ENCODE measurements at places on chromosomes 16 and 17.

GRCh38 chr17:59490216-59490615 is 75.2 kb upstream of the DHX40 start:
- DNase-seq, result no peak

DNA sequence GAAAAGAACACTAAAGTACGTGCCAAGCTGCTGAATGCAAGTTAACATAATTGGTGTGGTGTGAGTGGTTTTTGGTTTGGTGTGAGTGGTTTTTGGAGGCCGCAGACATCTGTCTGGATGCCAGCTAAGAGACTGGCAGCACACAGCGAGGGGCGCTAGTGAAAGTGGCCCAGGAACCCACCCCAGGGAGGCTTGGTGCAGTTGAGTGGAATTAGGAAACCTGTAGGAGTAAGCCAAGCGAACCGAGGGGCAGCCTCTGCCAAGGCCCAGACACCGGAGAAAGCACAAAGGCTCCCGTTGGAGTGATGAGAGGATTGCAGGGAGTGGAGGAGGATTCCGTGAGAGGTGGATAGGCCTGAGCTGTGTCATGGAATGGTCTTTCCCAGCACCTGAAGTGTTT is 24.6 kb upstream of the SLC5A11 start:
- DNase-seq, result no peak

DNA sequence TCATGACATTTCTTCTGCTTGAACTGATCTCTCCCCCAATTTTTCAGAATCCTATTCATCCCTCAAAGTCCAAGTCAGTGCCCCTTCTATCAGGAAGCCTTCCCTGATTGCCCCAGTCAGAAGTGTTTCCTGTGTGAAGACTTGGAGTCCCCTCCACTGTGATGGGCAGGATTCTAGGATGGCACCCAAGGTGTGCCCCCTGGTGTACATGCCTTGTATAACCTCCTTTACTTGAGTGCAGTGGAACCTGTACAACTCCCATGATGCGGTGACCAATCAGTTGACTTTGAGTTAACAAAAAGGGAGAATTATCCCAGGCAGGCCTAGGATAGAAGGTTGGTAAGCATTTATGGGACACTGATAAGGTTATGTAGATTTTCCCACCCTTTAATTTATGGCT is 23.4 kb downstream of the MYH13 start:
- DNase-seq, result no peak

- DNase-seq, result no peak
Observed at GRCh38 chr16:22961206-22961605, 147.2 kb downstream of the HS3ST2 start.

- no peak for DNase-seq
Observed at GRCh38 chr17:65753348-65753747, 191.9 kb upstream of the AXIN2 start.

GRCh38 chr17:73348018-73348828 is 36.4 kb upstream of the CDC42EP4 start:
- no peak for DNase-seq

DNA sequence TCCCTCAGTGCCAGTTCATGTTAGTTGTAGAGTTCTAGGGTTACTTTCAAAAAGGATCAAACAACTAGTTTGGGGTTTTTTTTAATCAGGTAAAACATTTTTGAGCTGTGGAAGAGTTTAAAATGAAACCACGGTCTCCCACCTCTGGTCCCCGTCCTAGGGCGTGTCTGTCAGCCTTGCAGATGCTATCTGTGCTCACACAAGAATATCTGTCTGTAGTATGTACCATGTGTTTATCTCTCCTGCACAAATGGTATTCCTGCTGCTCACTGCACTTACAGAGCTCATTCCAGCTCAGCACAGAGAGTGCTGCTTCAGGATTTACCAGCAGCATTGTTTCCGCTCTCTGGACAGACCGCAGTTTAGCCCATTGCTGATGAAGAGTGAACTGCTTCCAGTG is 38.9 kb downstream of the UBN1 start:
- DNase-seq, result no peak

DNA sequence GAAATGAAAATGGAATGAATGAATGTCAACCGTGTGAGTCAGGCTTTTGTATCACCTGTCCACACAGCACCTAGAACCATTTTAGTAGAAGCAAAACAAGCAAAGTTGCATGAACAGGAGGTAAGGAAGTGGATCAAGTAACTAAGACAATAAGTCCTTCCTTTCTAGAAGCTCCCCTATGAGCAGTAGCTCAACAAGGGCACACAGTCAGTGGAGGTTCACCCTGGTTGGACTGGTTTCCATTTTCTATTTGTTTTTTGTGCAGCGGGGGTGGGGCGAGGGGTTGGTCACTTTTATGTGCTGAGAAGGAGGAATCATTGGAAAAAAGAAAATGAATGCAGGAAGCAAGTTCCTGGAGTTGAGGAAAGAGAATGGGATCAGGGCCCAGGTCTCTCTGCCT is 4.0 kb upstream of the HSBP1 start:
- no peak for DNase-seq

DNA sequence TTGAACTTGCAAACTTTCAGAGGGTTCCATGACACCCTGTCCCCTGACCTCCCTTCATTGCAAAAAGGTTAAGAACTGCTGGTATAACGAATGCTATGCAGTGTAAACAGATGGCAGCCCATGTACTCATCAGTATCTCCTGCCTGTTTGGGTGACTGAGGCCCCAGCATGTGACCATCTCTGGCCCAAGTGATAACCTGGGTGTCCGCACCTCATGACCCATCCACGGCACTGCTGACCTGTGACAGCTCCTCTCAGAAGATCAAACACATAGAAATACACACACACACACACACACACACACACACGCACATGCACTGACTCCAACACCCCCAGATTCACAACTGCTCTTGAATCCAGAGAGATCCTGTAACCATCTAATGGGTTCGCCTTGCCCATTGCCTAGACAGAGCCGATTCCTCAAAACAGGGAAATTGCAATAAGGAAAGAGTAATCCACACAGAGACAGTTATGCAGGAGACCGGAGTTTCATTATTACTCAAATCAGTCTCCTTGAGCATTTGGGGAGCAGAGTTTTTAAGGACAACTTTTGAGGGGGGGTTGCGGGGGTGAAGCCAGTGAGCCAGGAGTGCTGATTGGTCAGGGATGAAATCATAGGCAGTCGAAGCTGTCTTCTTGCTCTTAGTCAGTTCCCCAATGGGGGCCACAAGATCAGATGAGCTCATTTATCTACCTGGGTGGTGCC is 11.3 kb upstream of the PHOSPHO1 start:
- no peak for DNase-seq

- no peak for DNase-seq
Observed at GRCh38 chr17:80032614-80033171, 3.0 kb downstream of the TBC1D16 start.

DNA sequence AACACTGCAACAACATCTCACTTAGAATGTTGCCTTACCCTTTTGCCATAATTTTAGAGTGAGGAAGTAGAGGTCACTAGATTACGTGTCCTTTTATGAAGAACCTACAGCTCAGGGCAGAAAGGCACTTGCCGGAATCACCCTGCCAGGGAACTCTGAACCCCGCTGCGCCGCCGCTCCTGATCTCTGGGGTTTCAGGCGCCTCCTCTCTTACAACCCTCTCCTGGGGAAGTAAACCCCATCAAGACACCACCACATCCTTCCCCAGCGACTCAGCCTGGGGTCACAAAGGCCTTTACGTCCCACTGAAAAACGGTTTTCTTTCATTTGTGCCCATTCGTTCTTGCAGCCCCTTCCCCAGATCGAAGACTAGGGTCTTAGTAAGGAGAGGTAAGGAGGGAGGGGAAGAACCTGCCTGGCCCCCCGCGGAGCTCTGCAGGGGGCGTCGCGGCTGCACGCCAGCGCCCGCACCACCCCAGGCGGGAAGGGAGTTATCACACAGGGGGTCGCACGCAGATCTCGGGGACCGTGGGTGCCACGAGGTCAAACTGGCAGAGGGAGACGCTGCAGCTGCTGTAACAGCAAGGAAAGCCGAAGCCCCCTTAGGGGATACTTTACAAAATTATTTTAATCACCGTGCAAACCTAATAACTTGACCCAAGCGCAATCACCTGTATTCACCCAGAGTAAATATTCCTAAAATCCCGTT is 1.0 kb upstream of the HLF start:
- no peak for DNase-seq

DNA sequence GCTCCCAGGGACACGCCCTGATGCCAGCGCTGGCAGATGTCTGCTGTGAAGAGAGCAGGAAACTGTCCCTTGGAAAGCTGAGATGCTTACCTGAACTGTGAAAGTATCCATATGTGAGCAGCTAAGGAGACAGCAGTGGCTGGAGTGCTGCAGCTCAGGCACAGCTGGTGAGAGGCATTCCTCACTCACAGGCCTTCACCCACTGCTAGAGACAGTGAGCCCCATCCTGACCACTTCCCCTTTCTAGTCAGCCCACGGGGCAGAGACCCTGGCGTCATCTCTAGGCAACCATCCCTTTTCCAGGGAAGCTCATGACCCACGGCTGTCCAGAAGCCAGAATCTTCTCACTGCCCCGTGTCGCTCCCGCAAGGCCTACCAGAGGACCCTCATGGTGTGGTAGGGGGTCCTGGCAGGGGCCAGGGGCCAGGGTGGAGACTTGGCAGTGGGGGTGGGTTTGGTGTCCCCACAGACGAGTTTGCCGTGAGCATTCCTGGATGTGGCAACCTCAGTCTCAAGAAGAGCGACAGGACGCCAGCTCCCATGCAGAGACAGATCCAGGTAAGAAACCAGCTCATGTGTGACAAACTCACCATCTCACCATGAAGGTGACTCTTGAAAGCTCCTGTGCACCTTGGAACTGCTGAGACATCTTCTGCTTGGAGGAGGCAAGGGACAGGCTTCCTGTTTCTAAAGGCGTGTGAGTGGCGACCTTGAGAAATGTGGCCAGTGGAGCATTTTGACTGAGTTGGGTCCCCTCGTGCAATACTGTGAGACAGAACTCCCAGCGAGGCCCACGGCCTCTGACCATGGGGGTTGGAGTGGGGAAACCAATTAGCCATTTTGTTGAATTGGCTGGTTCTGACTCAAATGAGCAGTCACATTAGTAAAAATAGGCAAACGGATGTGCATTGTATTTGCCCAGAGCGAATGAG is at the start of gene SCIMP:
Gene SCIMP, minus strand, starts transcription at position 216 of the 932 bp plus-strand sequence. Its CDS starts 105 bp downstream, at position 111.
- peak; percentile 20 for DNase-seq

DNA sequence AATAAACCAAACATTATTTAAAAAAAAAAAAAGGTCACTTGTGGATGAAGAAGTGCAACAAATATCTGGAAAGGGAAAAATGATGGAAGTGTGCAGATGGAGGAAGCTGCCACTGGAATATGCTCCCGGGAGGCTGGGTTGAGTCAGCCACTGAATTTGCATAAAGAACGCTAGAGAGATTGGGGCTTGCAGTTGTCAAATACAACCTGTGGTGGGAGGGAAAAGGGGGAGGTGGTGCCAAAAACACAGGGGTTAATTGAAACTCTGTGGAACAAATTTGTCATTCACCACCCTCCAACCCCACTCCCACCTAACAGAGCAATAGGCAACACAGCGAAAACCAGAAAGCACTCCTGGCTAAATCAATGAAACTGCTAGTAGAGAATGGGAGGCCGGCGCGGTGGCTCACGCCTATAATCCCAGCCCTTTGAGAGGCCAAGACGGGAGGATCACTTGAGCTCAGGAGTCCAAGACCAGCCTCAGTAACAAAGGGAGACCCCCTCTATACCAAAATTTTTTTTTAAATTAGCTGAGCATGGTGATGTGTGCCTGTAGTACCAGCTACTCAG is 37.6 kb upstream of the RPL38 start:
- no peak for DNase-seq

DNA sequence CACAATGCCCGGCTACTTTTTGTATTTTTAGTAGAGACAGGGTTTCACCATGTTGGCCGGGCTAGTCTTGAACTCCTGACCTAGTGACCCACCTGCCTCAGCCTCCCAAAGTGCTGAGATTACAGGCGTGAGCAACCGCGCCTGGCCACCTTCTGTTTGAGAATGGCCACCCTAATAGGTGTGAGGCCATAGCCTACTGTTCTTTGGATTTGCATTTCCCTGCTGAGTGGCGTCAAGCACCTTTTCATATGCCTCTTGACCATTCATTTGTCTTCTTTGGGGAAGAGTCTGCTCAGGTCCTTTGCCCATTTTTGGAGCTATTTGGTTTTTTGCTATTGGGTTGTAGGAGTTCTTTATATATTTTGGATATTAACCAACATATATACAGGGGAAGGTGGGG is 276.7 kb downstream of the PARN start:
- peak; percentile 26 for DNase-seq

DNA sequence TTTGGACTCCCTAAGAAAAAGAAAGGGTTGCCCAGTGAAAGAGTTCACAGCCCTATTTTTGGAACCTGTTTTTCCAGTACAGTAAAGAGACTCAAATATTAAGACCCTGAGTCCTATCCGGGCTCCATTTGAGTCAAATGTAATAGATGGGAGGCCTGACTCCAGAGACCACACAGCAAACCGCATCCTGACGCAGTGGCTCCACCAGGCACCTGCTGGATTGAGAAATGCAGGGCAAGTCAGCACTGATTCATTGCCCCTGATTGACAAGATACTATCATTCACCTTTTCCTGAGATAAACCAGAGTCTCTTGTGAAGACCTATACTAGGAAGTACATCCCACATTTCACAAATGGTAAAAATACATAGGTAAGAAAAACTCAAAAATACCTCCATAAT is 715.7 kb upstream of the SOX9 start:
- DNase-seq, result no peak

GRCh38 chr17:67942810-67943209 is 53.5 kb downstream of the C17orf58 start:
- DNase-seq, result no peak

- no peak for DNase-seq
Observed at GRCh38 chr16:46785076-46785845, 37.1 kb upstream of the MYLK3 start.

DNA sequence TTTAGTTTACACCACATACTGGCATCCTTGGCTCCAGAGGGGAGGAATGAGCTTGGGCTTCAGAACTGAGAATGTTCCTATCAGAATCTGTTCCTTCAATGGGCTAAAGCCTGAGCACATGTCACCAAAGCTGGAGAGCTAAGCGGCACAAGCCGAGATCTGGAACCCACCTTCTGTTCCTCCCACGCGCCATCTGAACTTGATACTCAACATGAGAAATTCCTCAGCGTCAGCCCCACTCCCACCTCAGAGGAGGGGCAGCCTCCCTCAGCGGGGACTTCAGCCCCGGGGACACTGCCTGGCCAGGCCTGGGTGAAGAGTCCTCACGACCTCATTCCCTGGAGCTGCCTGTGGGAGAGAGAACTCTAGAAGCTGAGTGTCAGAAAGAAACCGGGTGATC is 22.8 kb upstream of the SLC47A1 start:
- no peak for DNase-seq

GRCh38 chr17:68460715-68461114 is 3.4 kb upstream of the WIPI1 start:
- peak; percentile 40 for DNase-seq

DNA sequence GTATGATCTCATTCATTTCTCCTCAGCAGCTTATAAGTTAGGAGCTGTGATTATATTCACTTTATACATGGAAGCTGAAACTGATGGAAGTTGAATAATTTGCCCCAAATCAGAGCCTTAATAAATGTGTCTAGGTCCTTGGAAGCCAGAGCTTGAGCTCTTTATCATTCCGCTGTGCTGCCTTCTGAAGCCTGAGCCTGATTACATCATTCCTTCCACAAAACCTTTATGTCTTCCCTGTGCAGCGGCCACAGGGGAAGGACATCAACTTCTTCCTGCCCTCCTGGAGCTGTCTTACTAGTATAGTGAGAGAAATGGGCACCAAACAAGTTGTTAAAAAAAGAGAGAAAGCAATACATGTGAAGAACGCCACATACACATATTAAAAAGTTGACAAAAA is 6.8 kb downstream of the TNRC6C start:
- no peak for DNase-seq

Measured in RPMI8226 (cell line).